ENCODE measurements at places on chromosomes 12 and 14.
A peak's percentile ranks its signal among the peaks of the same experiment; 100 is the strongest.

- no peak for DNase-seq
Observed at GRCh38 chr12:133203344-133204263, 22.3 kb downstream of the ZNF268 start.

DNA sequence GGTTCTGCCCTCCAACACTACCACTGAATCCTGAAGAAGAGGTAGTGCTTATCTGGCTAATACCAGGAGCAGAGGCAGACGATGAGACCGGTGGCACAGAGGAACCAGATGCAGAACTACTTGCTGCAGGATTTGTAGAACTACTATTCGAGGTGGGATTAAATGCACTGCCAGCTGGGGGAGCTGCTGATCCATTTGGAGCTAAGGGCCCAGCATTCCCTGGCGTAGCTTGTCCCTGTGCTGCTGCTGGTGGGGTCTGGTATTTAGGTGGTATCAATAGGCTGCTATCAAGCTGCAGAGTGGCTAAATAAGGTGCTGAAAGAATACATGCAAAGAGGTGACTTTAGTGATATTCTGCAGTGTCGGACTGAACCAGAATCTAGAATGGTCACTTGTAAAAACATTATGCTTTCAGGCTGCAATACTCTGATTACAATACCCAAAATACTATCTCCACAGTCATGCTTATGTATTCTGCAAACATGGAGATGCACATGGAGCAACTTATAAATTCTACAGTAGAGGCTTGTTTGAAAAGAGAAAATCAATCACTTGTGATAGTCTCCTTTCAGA is 294.2 kb downstream of the MED13L start:
- no peak for DNase-seq

DNA sequence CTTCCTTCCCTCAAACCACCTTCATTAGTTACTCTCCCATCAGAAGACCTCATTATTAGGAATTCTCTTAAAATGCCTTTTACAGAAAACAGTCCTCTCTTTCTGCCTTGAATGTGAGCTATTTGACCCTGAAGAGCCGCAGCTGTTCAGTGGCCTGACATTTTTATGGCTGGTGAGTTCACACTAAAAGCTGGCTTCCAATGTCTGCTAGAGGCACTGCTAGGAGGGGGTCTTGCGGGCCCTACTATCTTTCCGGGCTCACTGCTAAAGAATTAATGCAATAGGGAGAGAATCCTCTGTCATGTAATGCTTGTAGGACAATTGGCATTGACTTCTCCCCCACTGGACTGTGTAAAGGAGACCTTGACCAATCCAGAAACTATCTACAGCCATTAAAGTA is 87.7 kb downstream of the GPR135 start:
- DNase-seq, result no peak

GRCh38 chr14:84090837-84091236 is 1439.1 kb upstream of the FLRT2 start:
- DNase-seq, result no peak

GRCh38 chr14:75515629-75515996 is 6.7 kb upstream of the BATF start:
- no peak for DNase-seq

- DNase-seq, result peak; percentile 58
Observed at GRCh38 chr14:24674204-24674970, 40.4 kb upstream of the GZMB start.

DNA sequence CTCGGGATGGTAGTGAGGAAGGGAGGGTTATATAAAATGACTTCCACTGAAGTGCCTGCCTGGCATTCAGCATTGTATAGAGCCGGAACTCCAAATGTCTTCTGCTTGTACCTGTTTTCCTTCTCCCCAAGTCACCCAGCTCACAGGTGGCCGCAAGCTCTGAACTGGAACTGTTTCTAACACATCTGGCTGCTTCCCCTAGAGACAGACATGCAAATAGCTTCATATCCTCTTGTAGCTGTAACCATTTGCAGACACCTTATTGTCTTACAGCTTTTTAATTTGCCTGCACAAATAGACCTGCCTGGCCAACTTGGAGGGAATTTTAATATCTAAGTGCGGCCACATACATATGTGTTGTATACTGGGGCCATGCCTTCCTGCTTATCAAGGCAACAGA is 126.0 kb downstream of the CHST11 start:
- DNase-seq, result no peak
